Suppressor macrophage treated with lipopolysaccharide for 4 hours (primary cell): ENCODE measurements at places on chromosomes 3 and 15.

GRCh38 chr3:128794770-128795649, 69.0 kb downstream of the RAB7A start:
- peak; percentile 69 for DNase-seq

DNA sequence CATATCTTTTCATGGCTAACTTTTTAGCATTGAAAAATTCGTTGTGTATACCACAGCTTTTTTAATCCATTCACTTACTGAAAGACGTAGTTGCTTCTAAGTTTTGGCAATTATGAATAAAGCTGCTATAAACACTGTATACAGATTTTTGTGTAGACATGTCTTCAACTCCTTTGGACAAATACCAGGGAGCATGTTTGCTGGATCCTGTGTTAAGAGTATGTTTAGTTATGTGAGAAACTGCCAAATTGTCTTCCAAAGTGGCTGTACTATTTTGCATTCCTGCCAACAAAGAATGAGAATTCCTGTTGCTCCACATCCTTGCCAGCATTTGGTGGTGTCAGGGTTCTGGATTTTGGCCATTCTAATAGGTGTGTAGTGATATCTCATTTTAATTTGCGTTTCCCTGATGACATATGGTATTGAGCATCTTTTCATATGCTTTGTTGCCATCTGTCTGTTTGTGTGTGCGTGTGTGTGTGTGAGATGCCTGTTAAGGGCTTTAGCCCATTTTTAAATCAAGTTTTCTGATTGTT, 87.5 kb downstream of the TNFAIP8L3 start:
- DNase-seq, result no peak

GRCh38 chr3:110157221-110157620, 819.9 kb upstream of the DPPA4 start:
- no peak for DNase-seq

DNA sequence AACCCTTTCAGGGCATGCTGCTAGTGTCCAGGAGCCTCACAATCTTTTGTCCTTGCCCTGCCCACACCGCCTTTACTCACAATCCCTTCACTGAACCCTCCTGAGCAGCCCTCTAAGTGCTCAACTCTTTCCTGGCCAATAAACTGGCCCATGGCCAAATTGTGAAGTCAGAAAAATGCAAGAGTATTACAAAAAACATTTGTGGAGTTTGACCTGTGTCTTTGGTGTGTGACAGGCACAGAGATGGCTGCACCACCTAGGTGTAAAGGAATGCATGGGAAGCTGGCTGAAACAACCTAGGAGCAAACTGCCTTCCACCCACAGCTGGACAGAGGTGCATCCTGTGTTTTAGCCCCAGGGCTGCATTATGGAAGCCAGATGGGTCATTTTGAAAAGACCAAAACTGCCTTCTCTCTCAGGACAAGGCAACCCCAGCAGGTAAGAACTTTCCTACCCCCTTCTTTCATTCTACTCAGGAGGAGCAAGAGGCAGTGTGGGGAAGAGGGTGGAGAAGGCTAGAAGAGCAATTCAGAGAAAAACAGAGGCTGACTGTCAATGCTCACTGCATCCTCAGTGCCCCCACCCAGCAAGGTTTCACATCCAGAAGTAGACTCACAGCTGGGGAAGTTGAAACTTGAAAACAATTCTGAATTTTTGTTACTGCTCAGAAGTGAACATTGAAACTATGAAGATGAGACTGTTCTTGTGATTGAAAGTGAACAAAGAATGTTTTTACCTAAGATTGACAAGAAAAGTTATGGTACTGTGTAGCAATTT, 78.6 kb downstream of the TRIM42 start:
- no peak for DNase-seq

GRCh38 chr15:89751748-89752147, 699 bp upstream of the MESP1 start:
- DNase-seq, result no peak

DNA sequence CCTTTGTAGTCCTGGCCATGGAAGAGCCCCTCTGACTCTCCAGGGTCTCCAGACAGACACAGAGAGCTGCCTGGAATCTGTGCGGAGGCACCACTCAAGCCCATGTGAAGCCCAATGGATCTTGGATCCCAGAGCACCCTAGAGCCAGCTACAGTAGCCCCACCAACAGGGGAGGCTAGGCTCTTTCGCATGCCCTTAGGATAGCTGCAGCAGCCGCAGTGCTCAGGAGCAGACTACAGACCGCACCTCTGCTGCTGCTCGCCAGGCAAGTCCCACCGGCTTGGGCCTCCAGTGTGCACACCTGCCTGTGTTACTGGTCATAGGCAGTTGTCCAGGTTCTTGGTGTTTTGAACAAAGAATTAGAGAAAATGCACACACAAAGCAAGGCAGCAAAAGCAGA, 131.6 kb downstream of the SPATA16 start:
- no peak for DNase-seq

- DNase-seq, result no peak
Observed at GRCh38 chr15:69556344-69556743, 103.7 kb downstream of the RPLP1 start.

GRCh38 chr3:118808723-118809122, 225.9 kb downstream of the IGSF11 start:
- no peak for DNase-seq

- no peak for DNase-seq
Observed at GRCh38 chr3:57331078-57331610, 38.7 kb upstream of the ASB14 start.

- DNase-seq, result no peak
Observed at GRCh38 chr3:151477591-151478334, 16.9 kb upstream of the IGSF10 start.

DNA sequence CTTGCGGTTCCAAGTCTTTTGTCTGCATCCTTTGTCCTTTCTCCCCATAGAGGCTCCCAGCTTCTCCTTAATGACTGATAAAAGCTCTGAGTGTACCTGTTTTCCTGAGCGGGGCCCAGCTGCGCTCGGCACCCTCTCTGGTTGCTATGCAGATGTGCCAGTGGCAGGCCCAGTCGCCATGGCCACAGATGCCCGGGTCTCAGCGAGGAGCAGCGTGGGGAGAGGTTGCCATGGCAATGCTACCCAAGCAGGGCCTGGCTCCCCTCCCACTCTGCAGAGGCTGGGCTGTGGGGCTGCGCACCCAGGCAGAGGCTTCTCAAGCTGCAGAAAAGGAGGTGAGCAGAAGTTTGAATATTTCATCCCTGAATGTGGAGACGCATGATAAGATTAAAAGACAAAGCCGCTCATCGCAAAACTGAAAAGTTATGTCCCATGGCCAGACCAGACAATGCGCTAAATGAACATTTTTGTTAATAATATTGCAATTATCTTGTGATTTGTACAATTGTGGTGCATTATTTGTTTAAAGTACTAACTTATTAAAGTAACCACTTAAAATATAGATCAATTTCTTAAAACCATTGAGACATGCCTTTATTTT, 66.1 kb downstream of the TPRA1 start:
- no peak for DNase-seq

- no peak for DNase-seq
Observed at GRCh38 chr3:39524107-39524506, 56.6 kb downstream of the MOBP start.

GRCh38 chr15:62121273-62122015, 43.6 kb downstream of the C2CD4B start:
- DNase-seq, result peak; percentile 79

GRCh38 chr3:170428095-170428494, 9.4 kb downstream of the CLDN11 start:
- no peak for DNase-seq

GRCh38 chr3:74617776-74618175, 3.3 kb upstream of the CNTN3 start:
- no peak for DNase-seq

DNA sequence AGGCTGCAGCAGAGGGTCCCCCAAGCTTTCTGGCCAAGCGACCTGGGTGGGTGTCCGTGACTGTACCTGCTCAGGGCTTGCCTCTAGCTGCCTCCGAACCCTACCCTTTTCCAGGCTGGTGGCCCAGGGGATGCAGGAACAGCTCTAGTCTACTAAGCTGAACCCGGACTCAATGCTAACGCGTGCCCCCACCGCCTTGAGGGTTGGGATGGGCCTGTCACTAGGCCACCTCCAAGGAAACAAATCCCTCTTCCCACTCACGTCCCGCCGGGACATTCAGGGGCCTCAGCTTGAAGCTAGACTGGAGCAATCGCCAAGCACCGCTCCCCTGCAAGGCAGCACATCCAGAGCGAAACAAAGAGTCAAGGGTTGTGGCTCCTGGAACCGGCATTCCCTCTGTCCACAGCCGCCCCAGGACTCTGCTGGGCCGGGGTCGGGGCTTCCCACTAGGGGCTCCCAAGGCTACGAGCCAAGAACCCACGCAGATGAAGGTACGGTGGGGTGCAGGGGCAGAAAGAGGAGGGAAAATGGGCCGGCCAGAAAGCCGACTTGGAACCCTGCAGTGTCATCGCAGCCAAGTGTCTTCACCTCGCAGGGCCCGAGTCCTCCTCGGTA, 2.9 kb downstream of the FBXL22 start:
- no peak for DNase-seq

GRCh38 chr3:107264888-107265287, 112.4 kb upstream of the CCDC54 start:
- DNase-seq, result no peak

DNA sequence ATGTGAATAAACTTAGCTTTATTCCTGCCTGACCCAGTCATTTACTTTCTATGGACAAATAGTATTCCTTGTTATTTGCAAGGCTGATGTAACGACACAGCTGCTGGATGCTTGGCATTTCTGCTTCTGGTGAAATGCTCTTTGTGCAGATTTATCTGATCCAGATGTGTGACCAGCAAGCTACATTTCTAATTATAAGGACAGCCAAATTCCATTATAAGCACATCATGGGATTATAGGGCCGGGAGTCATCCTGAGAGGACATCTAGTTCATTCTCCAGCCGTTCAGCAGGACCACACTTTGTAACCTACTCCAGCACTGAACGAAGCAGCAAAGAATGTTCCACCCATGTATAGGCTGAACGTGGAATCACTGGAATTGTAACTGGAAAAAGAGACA, 42.9 kb downstream of the FNDC3B start:
- no peak for DNase-seq

- DNase-seq, result no peak
Observed at GRCh38 chr15:57388464-57388863, 12.2 kb downstream of the CGNL1 start.

GRCh38 chr3:120839120-120839519, 68.9 kb upstream of the STXBP5L start:
- DNase-seq, result no peak

DNA sequence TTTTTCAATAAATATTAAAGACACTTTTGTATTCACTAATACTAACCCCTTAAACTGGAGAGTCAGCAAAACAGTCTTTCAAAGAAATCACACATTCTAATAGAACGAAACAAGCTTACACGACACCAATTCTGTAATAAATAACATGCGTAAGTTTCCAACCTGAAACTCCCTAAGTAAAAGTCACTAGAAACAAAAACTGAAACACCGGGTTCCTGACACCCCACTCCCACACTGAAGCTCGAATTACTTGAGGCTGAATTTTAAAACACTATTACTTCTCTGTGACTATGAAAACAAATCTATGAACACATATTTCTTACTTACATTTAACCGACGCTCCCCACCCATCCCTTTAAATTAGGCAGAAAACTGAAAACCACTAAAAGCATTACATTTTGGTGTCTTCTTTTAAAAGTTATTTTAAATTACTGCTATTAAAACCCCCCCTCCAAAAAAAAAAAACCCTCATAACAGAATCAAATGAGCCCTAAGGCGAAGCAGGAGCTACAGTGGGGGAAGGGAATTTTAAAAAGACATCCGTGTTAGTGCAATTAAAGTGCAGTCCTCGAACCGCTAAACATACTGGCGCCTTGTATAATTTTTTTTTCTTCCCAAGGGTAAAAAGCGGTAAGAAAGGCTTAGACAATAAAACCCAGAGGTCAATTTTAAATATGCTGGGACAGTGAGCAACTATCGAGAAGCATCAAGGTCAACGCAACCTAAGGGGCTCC, 878 bp downstream of the SPPL2A start:
- DNase-seq, result peak; percentile 91

- no peak for DNase-seq
Observed at GRCh38 chr3:29639578-29640290, 358.9 kb downstream of the RBMS3 start.

GRCh38 chr3:51975852-51976549, 1.1 kb downstream of the ABHD14A start:
- DNase-seq, result peak; percentile 51

GRCh38 chr3:40387001-40387894, at the start of gene ENTPD3:
Gene ENTPD3 (plus strand): TSS chr3:40387184. CDS start chr3:40388058, 874 bp downstream.
- peak; percentile 3 for DNase-seq

DNA sequence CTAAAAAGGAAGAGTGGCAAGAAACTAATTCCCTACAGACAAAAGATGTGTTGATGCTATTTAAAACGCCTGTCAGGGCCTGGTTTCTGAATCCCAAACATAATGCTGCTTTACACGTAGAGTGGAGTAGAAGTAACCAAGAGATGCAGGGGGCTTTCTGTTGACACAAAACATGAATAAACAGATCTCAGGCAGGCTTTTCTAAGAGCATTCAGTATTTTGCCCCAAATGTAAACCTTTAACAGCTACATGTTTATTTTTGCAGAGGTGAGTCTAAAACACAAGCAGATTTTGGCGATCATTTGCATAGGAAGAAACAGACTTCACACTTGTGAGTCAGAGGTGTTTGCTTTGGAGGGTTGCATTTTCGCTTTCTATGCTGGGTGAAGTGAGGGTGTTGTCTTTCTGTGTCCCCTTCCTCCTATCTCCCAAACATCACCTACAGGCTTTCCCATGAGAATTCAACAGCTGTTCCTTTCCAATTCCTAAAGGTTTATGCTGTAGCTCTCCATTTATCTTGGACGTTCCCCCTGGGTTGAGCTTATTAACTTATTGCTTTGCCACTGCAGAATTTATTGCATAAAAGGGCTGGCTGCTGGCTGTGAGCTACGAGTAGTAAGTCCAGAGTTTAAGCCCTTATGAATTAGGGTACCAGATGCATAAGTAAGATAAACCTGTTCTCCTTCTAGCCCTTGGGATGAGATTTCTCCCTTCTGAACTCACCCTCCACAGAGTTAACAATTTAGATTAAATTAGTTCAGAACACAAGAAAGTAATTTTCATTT, 156.7 kb downstream of the DIPK2A start:
- no peak for DNase-seq

DNA sequence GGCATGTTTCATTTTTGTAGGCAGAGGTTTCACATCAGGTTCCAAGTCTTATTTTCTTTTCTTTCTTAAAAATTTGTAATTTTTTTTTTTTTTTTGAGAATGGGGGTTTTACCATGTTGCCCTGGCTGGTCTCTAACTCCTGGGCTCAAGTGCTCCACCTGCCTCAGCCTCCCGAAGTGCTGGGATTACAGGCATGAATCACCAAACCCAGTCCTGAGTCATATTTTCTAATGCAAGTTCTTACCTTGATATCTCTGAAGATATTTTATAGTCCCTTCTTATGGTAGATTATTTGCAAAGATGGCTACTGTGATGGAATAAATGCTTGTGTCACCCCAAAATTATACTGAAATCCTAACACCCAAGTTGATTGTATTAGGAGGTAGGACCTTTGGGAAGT, 63.8 kb downstream of the SLC9A9 start:
- no peak for DNase-seq

GRCh38 chr15:77818484-77819047, 185.9 kb upstream of the LINGO1 start:
- DNase-seq, result no peak

- DNase-seq, result no peak
Observed at GRCh38 chr3:8503461-8503860, 1.8 kb downstream of the LMCD1 start.
